ENCODE measurements at places on chromosomes 12 and 14.

DNA sequence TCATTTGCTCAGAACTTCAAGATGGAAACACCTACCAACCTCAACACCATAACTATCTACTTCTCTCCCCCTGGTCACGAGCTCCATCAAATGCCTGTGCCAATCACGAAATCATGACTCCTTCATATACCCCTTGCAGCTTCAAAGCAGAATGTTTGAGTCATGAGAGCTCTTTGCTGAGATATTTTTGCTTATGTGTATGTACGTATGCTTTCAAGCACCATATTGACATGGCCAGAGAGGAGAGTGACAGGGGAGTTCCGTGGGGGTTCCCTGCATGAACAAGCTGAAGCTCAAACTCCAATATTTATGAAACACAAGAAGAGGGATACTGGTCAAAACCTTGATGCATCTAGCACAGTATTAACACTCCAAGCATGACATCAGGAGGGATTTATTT lies 374.4 kb downstream of the DPF3 start:
- DNase-seq: no peak

- peak; percentile 61 for DNase-seq
These were observed 55.8 kb downstream of the TMEM30B start for GRCh38 chr14:61225344-61225743.

GRCh38 chr12:38258411-38258810 lies 58.2 kb upstream of the ALG10B start:
- no peak for DNase-seq

- DNase-seq: no peak
These were observed 15.3 kb upstream of the DGLUCY start for GRCh38 chr14:91098591-91098990.

DNA sequence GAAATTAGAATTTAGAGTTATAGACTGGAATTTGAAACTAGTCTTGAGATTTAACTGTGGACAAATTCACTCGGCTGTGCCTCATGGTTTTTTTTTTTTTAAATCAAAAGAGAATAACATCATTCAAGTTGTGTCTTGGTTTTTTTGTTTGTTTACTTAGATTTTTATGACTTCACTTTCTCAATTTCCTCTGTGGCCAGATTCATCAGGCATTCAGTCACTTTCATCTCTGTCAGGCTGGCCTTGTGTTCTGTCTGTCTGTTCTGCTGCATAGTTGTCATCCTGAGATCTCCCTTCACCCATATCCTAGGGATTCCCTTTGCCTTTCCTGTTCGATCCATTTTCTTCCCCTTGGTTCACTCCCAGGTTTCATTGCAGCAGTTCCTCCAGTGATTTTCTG lies 10.0 kb downstream of the MARK3 start:
- DNase-seq: no peak

DNA sequence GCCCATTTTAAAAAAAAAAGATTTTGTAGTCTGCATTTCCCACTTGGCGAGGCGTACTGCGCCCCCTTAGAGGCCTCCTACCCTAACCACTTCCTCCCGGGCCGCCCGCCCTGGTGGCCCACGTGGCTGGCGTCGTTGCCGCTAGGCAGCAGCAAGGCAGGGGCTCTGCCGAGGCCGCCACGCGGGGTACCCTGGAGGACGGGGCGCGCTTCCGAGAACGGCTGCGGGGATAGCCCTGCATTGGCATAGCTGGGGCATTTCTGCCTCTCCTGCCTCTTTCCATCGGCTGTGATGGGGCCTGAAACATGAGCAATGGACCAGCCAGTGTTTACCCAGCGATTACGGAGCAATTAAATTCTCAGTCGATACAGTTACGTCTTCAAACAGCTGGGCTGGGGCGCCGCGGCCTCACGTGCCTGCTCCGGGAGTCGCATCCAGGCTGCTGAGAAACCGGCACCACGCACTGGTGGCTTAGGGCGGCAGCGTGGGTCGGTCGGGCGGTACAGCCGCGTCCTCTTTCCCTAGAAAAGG lies 38.0 kb downstream of the IQSEC3 start:
- no peak for DNase-seq

- DNase-seq: no peak
These were observed 26.4 kb downstream of the TESPA1 start for GRCh38 chr12:54958048-54958658.
